ENCODE measurements at places on chromosomes 7 and 10. TPM values are rescaled to one million over a fixed set of nuclear protein-coding genes. Genes with fewer than 3 reads are reported as not detected.

TRIM56 gene
- 12.3 TPM for total RNA-seq

SAMD9L gene
- 1.4 TPM for total RNA-seq

CUBN gene
- 0.25 TPM for total RNA-seq

ATG9B gene
- total RNA-seq: 0.14 TPM

CPN1 gene
- 0.16 TPM for total RNA-seq

GPR15LG gene
- not detected for total RNA-seq

Data from A549 treated with DMSO at 1 μM for 4 hours (cell line).